ENCODE measurements at places on chromosomes 5 and 9. TPM values are rescaled to one million over a fixed set of nuclear protein-coding genes. Genes with fewer than 3 reads are reported as not detected.
A peak's percentile ranks its signal among the peaks of the same experiment; 100 is the strongest.

DNA sequence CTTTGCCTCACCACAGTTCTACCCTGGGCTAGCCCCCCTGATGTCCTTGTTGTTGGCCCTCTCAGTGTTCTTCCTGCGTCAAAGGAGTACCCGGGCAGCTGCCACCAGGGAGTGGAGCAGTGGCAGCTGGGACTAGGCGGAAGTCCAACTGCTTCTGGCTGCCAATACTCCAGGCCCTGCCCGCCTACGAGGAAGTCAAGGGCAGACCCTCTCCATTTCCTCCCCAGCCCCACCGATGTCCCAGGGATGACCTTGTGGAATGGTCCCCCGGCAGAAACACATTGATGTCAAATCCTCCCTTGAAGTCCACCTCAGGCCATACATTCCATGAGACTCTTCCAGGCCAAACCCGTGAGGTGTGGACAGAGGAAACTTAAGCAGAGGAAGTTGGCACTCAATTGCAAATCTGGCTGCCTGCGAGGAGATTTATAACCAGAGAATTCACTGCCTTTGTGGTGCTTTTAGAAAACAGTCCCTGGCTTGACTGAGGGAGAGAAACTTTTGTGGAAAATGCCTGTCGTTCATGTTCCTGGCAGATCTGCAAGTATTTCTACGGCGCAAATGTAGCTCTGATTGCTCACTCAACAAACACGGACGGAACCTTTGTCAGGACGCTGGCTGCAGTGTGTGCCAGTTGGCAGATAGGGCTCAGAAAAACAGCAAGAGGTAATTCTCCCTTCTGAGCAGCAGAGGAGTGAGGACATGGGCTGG lies 339.7 kb downstream of the RAB3C start:
- no peak for DNase-seq

- DNase-seq: no peak
Observed at GRCh38 chr5:148833122-148833521, 6.7 kb downstream of the ADRB2 start.

Gene ZNF169
- 9.4 TPM for total RNA-seq

DNA sequence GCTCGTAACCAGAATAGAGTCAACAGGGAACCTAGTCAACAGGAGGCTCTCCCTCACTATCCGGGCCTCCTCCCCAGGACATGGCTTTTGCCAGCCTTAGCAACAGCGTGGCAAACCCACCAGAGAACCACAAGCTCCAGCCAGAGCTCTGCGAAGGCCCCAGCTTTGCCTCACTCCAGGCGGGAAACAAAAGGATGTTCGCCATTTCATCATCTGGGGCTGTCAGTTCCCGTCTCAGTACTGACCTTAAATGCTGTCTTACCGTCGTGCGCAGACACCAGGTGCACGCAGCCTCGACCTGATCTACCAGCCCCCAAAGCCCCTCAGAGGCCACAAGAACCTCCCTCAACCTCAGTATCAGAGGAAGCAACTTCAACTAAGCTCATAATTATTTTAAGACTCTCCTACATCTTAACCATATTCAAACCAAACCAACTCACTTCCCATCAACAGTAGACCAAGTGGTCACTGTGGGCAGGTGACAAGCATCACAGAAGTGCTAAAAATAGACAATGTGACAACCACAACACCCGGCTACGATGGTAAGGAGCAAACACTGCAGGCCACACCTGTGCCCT lies 71.4 kb downstream of the SEMA4D start:
- DNase-seq: peak; percentile 79

DNA sequence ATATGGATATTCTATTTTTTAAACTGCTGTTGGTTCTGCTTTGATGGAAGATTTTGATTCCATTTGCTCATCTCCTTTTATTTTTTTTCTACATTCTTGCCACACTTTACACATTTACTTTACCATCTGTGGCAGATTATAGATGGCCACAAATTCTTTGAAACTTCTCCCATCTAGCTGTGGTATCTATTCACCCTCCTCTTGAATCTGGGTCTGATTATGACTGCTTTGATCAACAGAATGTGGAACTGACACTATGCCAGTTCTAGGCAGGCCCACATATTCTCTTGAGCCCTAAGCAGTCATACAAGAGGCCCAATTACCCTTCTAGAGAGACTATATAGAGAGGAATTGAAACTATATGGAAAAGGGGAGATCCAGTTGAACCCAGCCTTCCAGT lies 439.0 kb upstream of the PTGER4 start:
- no peak for DNase-seq

Gene SLC25A2
- 0.23 TPM for total RNA-seq

Gene SLC6A19
- not detected for total RNA-seq

All from activated CD4-positive, alpha-beta T cell treated with anti-CD3 and anti-CD28 coated beads, Interleukin-2, amount 10 ng/mL, durations not matched to agents 24 days and 14 days (primary cell).